Left lung (tissue), 14 donors: ENCODE measurements at places on chromosomes 1 and 21. TPM values are rescaled to one million over a fixed set of nuclear protein-coding genes. Genes with fewer than 3 reads are reported as not detected.

DNA sequence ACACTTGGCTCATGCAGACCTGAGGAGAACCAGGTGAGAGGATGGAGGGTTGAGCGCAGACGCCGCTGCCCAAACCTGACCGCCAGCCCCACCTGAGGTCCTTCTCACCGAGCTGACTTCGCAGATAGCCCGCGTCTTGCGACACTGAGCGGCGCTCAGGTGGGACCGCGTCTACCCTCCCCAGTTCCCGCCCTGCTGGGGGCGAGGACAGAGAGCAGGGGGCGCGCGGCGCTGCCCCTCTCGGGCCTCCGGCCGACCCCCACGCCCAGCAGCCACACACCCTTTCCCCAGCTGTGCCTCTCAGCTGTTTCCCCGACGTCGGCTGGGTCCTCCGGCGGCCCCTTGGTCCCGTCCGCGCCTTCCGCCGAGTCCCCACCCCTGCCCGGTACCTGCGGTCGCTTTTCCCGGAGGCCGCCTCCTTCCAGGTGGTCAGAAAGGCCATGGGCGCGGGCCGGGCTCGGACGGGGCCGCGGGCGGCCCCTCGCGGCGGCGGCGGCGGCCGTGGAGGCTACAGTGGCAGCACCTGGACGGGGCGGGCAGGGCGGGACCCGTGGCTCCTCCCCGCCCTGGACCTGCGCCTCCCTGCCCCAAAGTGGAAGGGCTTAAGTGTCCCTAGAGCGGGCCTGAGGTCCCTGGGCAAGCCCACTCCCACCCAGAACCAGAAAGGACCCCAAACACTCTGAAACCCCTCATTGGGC lies 14.4 kb upstream of the TTC39A start:
- DNase-seq: no peak
- H3K4me3 ChIP-seq: peak overlapping the region; percentile 32
- peaks cover 43% of the 10 kb centered on the region for H3K27me3 ChIP-seq
- H3K27ac ChIP-seq: no peak overlapping the region
- H3K4me1 ChIP-seq: peaks cover 13% of the 10 kb centered on the region

TAS1R1 gene
- 0.21 TPM for polyA plus RNA-seq

TRIM63 gene
- 1.8 TPM for polyA plus RNA-seq

SELENBP1 gene
- 154 TPM for polyA plus RNA-seq

DNA sequence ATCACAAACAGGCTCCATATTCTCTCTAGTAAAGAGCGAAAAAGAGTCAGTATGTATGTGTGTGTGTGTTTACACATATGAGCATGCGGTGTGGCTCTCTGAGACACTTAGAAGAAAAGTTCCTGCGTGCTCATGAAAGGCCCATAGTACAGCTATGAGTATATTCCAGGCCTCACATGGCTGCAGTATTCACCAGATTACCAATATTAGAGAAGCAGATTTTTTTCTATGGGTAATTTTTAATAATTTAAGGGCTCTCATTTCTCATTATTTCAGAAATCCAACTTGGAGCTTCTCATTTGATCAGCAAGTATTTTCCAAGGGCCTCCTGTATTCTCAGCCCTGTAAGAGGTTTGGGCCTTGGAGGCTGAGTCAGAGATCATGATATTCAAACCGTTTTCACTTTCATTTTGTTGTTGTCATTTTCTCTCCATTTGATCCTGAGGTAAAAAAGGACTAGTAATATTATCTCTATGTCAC lies 232.9 kb upstream of the SGIP1 start:
- H3K4me3 ChIP-seq: no peak overlapping the region
- peak overlapping the region; percentile 66 for H3K27ac ChIP-seq
- H3K36me3 ChIP-seq: no peaks in the 10 kb centered on the region
- DNase-seq: no peak
- H3K27me3 ChIP-seq: no peaks in the 10 kb centered on the region
- H3K4me1 ChIP-seq: peaks cover 19% of the 10 kb centered on the region

NEGR1 gene
- 2.4 TPM for polyA plus RNA-seq

FAM72D gene
- 3.1 TPM for polyA plus RNA-seq

- H3K27me3 ChIP-seq: no peaks in the 10 kb centered on the region
- H3K36me3 ChIP-seq: peaks cover 35% of the 10 kb centered on the region
- no peak overlapping the region for H3K4me3 ChIP-seq
- H3K4me1 ChIP-seq: no peaks in the 10 kb centered on the region
- no peak overlapping the region for H3K27ac ChIP-seq
These were observed 84.9 kb upstream of the DMRTA2 start for GRCh38 chr1:50508040-50508586.

DNA sequence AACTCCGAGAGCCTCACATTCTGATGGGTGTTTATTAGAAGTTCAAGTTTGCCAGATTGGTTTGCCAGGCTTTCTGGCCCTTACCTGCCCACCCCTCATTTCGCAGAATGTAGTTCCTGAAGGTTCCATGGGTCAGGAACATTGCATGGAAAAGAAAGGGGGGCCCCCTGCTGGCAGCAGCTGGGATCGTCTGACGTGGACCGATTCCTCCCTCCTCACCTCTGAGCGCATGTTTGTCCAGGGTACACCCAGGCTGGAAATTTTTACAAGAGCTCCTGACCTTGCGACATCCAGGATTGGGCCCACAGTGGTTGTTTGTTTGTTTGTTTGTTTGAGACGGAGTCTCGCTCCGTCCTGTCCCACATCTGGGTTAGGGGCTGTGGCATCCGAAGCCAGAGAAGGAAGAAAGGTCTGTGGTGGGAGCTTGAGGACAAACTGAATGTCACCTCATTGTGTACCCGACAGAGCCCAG lies 126.0 kb upstream of the TMEM51 start:
- H3K27ac ChIP-seq: no peak overlapping the region
- no peak overlapping the region for H3K4me3 ChIP-seq
- H3K4me1 ChIP-seq: peaks cover 10% of the 10 kb centered on the region
- no peaks in the 10 kb centered on the region for H3K36me3 ChIP-seq
- no peak for DNase-seq

- H3K4me3 ChIP-seq: peak overlapping the region; percentile 32
- peaks cover 3% of the 10 kb centered on the region for H3K4me1 ChIP-seq
- peaks cover 9% of the 10 kb centered on the region for H3K27me3 ChIP-seq
- no peaks in the 10 kb centered on the region for H3K36me3 ChIP-seq
These were observed 2.0 kb downstream of the INAVA start for GRCh38 chr1:200896531-200897196.

DNA sequence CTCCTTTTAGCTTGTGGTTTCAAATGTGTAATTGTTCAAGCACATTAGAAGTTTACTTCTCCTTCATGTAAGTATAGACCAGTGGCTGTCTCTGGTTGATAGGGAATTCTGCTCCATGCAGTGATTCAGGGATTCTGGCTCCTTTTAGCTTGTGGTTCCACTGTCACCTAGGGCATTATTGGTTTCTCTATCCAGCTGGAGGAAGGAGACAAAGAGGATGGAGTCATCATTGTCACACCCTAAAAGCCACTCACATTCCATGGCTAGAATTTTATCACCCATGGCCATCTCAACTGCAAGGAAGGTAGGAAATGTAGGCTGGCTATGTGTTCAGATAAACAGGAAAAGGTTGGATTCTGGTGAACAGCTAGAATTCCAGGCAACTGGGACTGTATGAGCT lies 131.2 kb downstream of the URB2 start:
- no peaks in the 10 kb centered on the region for H3K4me1 ChIP-seq
- no peaks in the 10 kb centered on the region for H3K36me3 ChIP-seq
- H3K27ac ChIP-seq: no peak overlapping the region
- DNase-seq: no peak

RGS13 gene
- polyA plus RNA-seq: 3.3 TPM

DNA sequence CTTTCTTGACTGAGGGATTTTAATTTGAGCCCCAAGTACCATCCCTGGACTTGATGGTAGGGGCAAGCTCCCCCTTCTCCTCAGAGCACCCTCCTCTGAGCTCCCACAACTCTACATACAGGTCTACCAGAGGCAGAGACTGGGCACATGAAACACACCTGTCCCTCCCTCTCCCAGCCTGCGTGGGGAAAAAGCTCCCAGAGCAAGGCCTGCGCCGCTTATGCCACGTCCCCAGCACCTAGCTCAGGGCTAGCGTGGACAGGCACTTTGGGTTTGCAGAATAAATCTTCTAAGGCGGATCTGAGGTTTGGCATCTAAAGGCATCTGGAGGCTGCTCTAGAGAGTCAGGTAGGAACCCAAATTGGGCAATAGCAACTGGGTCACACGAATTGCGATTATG lies 7.5 kb upstream of the KNCN start:
- no peaks in the 10 kb centered on the region for H3K27me3 ChIP-seq
- H3K27ac ChIP-seq: no peak overlapping the region
- peaks cover 71% of the 10 kb centered on the region for H3K36me3 ChIP-seq

DNA sequence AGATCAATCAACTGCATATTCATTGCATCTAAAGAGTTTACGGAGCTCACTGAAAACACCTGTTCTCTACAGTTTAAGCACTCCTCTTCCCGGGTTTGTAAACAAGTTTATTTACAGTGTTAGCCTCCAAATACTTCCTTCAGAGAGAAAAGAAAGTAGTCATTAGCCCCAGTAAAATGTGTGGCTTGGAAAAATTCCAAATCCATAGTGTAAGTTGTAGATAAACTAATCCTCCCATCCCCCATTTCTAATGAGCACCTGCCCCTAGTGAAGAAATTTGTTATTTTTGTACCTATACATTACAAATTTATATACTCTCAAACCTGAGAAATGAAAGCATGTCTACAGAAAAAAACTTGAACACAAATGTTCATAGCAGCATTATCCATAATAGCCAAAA lies 21.9 kb downstream of the PUM1 start:
- H3K36me3 ChIP-seq: no peaks in the 10 kb centered on the region
- no peaks in the 10 kb centered on the region for H3K4me1 ChIP-seq
- H3K27me3 ChIP-seq: no peaks in the 10 kb centered on the region
- DNase-seq: no peak
- H3K27ac ChIP-seq: no peak overlapping the region

GRCh38 chr1:7638078-7638477 lies 133.0 kb upstream of the VAMP3 start:
- H3K27me3 ChIP-seq: peaks cover 5% of the 10 kb centered on the region
- no peaks in the 10 kb centered on the region for H3K36me3 ChIP-seq
- H3K4me1 ChIP-seq: no peaks in the 10 kb centered on the region
- DNase-seq: no peak
- H3K27ac ChIP-seq: no peak overlapping the region

DNA sequence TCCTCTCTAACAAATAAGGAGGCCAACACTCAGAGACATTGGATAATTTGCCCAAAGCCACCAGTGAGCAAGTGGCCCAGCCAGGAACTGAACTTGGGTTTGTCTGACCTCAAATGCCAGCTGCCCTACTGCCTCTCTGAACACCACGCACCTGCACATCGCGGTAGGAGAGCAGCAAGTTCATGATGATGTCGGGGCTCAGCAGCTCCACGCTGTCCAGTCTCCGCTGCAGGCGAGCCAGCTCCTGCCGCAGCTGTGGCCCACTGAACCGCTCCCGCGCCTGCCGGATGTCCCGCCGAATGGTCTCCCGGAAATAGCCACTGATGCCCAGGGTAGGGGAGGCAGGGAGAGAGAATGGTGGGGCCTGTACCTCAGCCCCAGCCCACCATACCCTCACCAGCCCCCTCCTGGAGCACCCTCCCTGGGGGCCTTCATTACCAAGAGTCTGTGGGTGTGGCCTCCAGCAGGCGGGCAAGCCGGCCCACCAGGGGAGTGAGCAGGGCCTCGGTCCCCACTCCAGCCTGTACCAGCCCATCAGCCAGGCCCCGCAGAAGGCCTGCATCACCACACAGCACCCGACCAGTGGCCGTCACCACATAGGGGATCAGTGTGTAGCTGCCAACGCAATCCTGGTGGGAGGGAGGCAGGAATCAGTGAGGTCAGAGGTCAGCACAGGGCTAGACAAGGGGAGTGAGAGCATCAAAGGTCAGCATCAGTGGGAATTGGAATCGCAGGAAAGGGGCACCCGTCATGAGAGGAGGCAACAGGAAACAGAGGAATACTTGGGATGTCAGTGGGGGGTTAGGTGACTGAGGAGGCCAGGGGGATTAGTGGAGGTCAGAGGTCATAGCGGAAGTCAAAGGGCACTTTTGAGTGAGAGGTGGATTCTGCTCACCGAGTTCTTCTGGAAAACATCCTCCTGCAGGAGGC lies 2.7 kb downstream of the MAP3K6 start:
- no peak for DNase-seq
- no peaks in the 10 kb centered on the region for H3K27me3 ChIP-seq
- no peaks in the 10 kb centered on the region for H3K36me3 ChIP-seq

LEFTY2 gene
- polyA plus RNA-seq: 1.9 TPM

DNA sequence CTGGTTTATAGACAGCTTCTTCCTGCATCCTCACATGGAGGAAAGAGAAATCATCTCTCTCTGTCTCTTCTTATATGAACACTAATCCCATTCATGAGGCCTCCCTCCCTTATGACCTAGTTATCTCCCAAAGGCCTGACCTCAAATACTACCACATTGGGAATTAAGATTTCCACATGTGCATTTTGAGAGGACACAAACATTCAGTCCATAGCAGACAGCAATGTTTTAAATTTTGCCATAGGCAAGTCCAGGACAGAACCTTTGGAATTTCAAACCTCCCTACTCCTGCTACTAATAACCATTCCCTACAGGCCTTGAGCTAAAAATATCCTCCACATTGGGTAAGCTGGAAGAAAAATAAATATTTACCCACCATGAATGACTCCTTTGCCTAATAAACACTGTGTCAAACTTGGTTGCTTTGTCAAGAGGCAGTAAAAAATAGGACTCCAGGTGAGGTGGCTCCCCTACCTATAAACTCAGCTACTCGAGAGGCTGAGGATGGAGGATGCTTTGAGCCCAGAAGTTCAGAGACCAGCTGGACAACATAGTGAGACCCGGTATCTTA lies 113.7 kb downstream of the ZNF281 start:
- no peaks in the 10 kb centered on the region for H3K36me3 ChIP-seq
- no peak for DNase-seq
- peak overlapping the region; percentile 13 for H3K27ac ChIP-seq
- no peak overlapping the region for H3K4me3 ChIP-seq

SCAMP3 gene
- polyA plus RNA-seq: 50.4 TPM

SYPL2 gene
- polyA plus RNA-seq: 0.32 TPM

- peak overlapping the region; percentile 93 for H3K27ac ChIP-seq
- H3K36me3 ChIP-seq: no peaks in the 10 kb centered on the region
- peak; percentile 85 for DNase-seq
These were observed 9.3 kb upstream of the SLX9 start for GRCh38 chr21:44930543-44930981.

DNA sequence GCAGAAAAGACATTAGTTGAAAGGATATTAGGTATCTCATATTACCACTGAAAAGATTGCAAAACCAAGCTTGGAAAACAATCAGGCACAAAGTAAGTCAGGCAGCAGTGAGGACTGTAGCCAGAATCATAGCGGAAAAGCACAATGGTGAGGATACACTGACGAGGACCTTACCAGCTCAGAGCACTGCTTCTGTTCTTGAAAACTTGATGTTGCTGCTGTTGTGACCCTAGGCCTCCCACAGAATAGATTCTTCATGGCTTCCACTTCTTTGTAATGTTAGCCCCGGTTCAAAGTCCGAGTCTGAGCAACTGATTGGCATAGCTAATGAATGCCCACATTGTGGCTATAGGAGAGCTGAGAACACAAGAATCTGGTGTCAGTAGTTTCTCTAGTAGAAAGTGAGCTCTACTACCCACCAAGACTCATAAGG lies 45.2 kb upstream of the LRRC8C start:
- H3K4me1 ChIP-seq: no peaks in the 10 kb centered on the region
- H3K4me3 ChIP-seq: no peak overlapping the region

DNA sequence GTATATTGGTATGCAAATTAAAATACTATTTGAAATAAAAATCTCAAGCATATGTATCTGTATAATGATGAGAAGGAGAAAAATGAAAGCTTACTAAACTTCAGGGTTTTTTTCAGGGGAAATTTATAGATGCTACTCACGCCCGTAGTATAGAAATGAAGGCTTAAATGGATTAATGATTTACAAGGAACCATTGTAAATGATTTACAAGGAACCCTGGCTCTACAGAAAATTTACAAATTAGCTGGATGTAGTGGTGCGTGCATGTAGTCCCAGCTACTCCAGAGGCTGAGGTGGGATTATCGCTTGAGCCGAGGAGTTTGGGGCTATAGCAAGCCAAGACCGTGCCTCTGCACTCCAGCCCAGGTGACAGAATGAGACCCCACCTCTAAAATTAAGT lies 150.5 kb downstream of the PCBP3 start:
- H3K27ac ChIP-seq: no peak overlapping the region
- H3K4me1 ChIP-seq: no peaks in the 10 kb centered on the region
- no peak overlapping the region for H3K4me3 ChIP-seq
- no peaks in the 10 kb centered on the region for H3K27me3 ChIP-seq
